ENCODE measurements at places on chromosomes 1 and 21. TPM values are rescaled to one million over a fixed set of nuclear protein-coding genes. Genes with fewer than 3 reads are reported as not detected.

Gene OR2AK2
- not detected for total RNA-seq

Gene CEPT1
- total RNA-seq, result 41.3 TPM

Gene LCE1D
- not detected for total RNA-seq

Gene VSIG8
- not detected for total RNA-seq

Gene KRTAP21-2
- total RNA-seq, result not detected

Gene ESRRG
- not detected for total RNA-seq

Gene GPR25
- total RNA-seq, result 0.18 TPM

Gene GBP7
- 0.09 TPM for total RNA-seq

Gene FAM177B
- total RNA-seq, result not detected

Gene HSF2BP
- 1.4 TPM for total RNA-seq

Gene GABRD
- not detected for total RNA-seq

Gene GATAD2B
- 71.9 TPM for total RNA-seq

Gene C1orf226
- not detected for total RNA-seq

Gene CFHR1
- not detected for total RNA-seq

Gene NFASC
- total RNA-seq, result 0.11 TPM

Gene DHDDS
- total RNA-seq, result 52.2 TPM

Gene NMNAT1
- 11.3 TPM for total RNA-seq

Gene HTR6
- total RNA-seq, result not detected

Gene MEF2D
- total RNA-seq, result 32.9 TPM

Gene IFNLR1
- total RNA-seq, result 6.1 TPM

Gene HES3
- not detected for total RNA-seq

Gene FMO4
- total RNA-seq, result 0.89 TPM

Gene ARHGEF16
- total RNA-seq, result not detected

Gene CD1B
- not detected for total RNA-seq

Gene F5
- 76.5 TPM for total RNA-seq

Gene AMIGO1
- total RNA-seq, result 4.9 TPM

Gene MMEL1
- 0.44 TPM for total RNA-seq

Gene ACAP3
- 36.4 TPM for total RNA-seq

Gene PPIAL4G
- total RNA-seq, result 0.44 TPM

Gene FMO1
- total RNA-seq, result not detected

Gene NLRP3
- 1.8 TPM for total RNA-seq

Gene CXADR
- 1.1 TPM for total RNA-seq

Gene NBPF6
- not detected for total RNA-seq

Gene ACOT11
- total RNA-seq, result 0.37 TPM

Gene ASPM
- 18.3 TPM for total RNA-seq

Gene ITSN1
- total RNA-seq, result 4.9 TPM

Gene DIRAS3
- total RNA-seq, result 0.16 TPM

Gene ZNF593OS
- not detected for total RNA-seq

Gene KLHL17
- 27.6 TPM for total RNA-seq

Gene EPHX1
- 3.0 TPM for total RNA-seq

Gene F13B
- total RNA-seq, result not detected

Gene SPRR4
- total RNA-seq, result not detected

Gene HENMT1
- total RNA-seq, result 29.6 TPM

Gene HTR1D
- total RNA-seq, result not detected

Gene HPCA
- total RNA-seq, result not detected

Gene OR10J1
- not detected for total RNA-seq

Gene CCDC18
- 10.7 TPM for total RNA-seq

Gene MIXL1
- not detected for total RNA-seq

Gene OR2T35
- not detected for total RNA-seq

Gene EXTL1
- total RNA-seq, result not detected

Gene ANGPTL3
- total RNA-seq, result not detected

Gene PRKCZ
- 15.4 TPM for total RNA-seq

Gene ANXA9
- not detected for total RNA-seq
